ENCODE measurements at places on chromosomes 2 and 18.

DNA sequence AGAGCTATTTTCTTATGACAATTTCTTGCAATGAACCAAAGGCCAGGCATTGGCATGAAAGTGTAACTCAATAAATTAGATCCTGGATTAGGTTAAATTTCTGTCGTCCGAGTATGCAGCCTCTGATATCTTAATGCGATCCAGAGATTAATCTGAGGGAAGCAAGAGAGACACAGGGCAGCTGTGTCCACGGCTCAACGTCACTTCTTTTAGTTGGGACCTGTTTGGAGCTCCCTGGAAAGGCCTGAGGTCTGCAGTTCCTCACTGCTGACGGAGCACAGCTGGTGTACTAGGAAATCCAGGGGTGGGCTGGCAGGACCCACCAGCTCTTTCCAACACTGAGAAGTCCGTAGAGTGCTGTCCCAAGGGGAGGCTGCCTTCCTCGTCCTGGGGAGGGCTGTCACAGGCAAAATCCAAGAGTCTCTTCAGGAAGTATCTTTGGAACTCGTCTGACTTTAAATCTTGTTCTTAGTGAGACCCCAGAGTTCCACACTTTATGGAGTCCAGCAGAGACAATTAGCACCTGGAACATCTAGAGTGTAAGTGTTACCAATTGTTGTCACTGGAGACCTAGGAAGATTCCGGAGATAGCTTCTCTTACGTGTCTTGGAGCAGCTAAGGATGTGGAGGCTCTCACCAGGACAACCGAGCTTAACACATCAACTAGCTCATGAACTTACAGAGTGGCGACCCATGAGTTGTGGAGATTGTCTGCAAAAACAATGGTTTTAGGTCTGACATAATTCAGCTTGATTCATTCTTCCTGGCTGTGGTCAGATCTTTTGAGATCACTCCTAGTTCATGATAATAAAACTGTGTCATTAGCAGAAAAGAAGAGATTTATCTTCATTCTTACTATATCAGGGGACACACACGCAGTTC, 173.7 kb downstream of the ACKR3 start:
- ATAC-seq = no peak

GRCh38 chr2:67055387-67056304, 341.5 kb upstream of the ETAA1 start:
- no peak for ATAC-seq

GRCh38 chr2:182049372-182050148, 63.9 kb downstream of the PPP1R1C start:
- ATAC-seq = peak; percentile 39

- ATAC-seq = no peak
Observed at GRCh38 chr2:27121906-27122305, 1.7 kb upstream of the ABHD1 start.

DNA sequence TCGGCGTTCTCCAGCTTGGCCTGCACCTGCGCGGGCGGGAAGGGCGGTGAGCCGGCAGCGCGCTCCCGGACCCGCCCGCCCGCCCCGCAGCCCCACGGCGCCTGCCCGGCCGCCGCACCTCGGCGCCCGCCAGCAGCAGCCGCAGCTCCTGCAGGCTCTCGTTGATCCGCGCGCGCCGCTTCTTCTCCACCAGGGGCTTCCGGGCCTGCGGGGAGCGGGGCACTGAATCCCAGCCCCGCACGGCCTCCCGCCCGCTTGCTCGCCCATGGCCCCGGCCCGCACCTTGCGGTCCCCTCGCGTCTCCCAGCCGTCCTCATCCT, 335 bp downstream of the HES6 start:
- peak; percentile 21 for ATAC-seq

- ATAC-seq = no peak
Observed at GRCh38 chr2:16653799-16654198, 11.8 kb downstream of the CYRIA start.

- no peak for ATAC-seq
Observed at GRCh38 chr2:134360745-134361487, 107.0 kb downstream of the MGAT5 start.

DNA sequence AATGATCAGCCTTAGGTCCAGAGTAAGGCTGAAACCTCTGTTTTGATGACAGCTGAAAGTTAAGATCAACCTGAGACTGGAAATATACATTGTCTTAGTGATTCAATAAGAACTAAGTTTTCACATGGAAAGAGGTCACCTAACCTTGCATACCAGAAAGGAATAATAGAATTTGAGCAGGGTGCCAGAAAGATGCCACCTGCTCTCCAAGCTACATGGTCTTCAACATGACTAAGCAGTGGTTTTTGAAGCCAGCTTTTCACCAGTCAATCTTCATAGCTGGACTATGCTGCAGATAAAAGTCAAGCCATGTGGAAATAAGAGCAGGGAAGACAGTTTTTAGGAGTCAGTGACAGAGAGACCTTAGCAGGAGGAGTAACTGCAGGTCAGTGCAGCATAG, 589.4 kb upstream of the SYT4 start:
- ATAC-seq = no peak

GRCh38 chr2:43874776-43875451, 36.1 kb downstream of the ABCG8 start:
- ATAC-seq = no peak

- no peak for ATAC-seq
Observed at GRCh38 chr2:230161184-230161583, 58.6 kb downstream of the SP110 start.

- peak; percentile 32 for ATAC-seq
Observed at GRCh38 chr2:46876741-46877384, 38.7 kb downstream of the MCFD2 start.

DNA sequence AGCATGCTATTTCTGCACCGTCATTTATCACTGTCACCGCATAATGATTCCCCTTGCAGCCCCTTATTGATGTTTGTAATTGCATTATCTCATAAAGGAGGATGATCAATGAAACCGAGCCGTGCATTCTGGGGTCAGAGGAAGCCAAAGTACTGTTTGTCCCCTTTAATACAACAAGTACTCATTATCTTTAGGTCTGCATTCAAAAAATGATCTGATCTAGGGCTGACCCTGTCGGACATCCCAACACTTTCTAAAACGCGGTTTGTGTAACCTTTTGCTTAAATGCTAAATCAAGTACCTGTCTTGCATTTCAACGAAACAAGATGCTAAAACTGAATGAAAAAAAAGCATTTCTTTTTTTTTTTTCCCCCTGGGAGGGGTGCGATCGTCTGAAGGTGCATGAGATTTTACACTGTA, 143.8 kb downstream of the MEIS1 start:
- no peak for ATAC-seq
